ENCODE measurements at places on chromosomes 5 and 9.

GRCh38 chr5:88826646-88827585 is 56.1 kb downstream of the MEF2C start:
- no peak for DNase-seq

GRCh38 chr9:16446636-16447035 is 423.8 kb downstream of the BNC2 start:
- no peak for DNase-seq

DNA sequence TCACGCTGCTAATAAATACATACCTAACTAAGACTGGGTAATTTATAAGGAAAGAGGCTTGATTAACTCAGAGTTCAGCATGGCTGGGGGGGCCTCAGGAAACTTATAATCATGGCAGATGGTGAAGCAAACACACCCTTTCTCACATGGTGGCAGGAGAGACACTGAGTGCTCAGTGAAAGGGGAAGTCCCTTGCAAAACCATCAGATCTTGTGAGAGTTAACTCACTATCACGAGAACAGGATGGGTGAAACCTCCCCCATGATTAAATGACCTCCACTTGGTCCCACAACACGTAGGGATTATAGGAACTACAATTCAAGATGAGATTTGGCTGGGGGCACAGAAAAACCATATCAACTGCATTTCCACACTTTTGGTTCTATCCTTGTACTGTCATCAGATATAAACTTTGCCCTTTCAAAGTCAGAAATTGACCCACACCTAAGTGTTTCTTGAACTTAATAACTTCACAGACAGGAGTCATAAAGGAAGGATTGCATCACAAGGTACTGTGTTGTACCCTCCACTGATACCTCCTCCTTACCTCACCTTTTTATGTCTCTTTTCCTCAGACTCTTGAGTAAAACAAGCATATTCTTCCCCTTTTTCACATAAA is 319.1 kb upstream of the PIK3R1 start:
- DNase-seq, result no peak

- DNase-seq, result no peak
Observed at GRCh38 chr5:34827588-34828506, 11.1 kb upstream of the TTC23L start.

GRCh38 chr5:160480652-160481051 is 59.0 kb downstream of the PTTG1 start:
- no peak for DNase-seq

DNA sequence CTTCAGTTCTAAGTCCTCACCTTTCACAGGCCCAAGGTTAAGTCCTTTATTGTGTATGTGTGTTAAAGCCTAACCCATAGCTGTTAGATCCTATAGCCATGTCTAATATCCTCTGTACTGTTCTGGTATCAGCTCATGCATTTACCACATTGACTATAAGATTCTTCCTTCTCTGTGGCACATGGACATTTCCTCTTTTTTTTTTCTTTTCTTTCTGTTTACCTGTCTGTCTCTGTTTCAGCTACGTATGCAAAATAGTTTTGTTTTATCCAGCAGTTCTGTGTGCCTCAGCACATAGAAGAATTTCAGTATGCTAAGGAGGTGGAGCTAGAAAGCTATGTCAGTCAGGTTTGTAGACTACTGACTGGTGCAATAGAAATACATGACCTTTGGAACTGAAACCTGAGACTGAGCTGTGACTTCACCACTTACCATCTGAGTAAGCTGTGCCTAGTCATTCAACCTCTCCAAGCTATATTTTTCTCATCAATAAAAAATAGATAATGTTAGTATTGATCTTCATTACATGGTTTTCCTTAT is 155.6 kb upstream of the VLDLR start:
- no peak for DNase-seq

- DNase-seq, result no peak
Observed at GRCh38 chr5:110414360-110414759, 312.1 kb downstream of the TMEM232 start.

DNA sequence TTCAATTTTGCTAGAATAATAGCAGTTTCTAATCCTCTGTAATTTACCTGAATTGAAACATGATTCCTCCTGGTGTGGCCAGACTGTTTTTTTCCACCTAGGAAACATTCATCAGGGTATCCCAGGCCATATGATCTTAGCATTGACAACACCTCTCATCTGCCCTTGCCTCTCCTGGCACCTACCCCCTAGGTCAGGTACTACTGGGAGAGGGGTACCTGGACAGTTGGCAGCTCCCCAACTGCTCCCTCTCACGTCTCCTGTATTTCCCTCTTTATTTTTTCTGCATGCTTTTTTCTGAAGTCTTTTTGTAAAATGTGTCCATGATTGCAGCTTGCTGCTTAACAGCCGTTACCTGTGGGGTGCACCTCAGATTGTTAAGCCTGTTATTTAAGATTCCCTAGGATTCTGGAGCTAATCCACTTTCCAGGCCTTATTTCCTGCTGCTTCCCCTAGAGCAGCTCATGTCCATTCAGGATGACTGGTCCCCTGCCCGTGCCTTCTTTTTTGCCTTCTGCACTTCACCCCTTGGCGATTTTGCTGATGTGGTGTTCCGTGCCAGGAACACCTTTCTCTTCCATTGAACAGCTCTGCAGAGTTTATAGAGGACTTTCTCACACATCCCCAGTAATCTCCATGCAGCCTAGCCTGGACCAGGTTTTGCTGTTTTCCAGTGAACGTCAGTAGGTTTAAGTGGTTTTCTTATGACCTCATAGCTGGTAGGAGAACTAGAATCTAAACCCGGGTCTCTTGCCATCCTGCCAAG is 33.6 kb downstream of the SNX30 start:
- peak; percentile 66 for DNase-seq

DNA sequence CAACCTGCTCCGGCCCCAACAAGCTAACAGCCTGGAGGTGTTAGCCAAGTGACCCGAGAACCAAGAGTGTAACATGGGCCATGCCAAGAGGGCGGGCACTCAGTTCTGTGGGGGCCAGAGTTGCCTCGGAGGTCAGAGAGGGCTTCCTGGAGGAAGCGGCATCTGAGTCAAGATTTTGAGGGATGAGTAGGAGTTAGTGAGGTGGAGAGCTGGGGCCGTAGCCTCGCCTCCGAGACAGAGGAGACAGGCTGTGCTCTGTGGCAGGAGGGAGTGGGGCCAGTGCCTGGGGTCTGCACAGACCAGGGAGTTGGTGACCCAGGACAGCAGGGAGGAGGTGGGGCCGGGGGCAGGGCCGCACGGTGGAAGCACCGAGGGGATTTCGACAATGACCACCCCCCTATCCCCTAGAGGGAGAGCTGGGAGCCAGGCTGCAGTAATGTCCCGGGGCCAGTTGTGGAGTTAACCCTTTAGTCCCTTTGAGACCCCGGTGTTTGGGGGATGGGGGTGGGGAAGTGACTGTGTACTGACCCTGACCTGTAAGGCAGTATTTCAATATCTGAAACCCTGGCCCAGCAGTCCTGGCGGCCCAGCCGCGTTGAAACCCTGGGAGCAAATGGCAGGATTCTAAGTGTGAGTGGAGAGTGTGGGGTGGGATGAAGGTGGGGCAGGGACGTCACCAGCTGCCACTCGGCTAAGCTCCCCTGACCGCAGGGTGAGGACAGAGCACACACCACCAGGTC is 148.7 kb upstream of the COL5A1 start:
- DNase-seq, result no peak

- no peak for DNase-seq
Observed at GRCh38 chr5:110838961-110839360, 100.2 kb downstream of the SLC25A46 start.

DNA sequence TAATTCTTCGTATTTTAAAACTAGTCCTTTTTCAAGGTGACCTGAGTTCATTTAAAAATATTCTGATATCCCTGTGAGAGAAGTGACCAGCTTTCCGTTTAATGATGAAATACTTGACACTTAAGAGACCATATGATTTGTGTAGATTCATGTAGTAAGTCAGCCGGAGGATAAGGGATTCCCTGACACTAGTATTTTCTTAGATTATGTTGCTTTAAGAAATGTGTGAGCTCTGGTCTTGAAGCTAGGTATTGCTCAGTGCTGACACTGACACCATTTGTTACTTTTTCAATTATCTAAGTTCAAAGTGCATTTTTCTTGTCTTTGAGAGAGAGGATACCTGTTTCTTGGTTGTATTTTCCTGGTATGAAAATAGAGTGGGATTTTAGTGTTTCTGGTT is 4.2 kb downstream of the NIPBL start:
- DNase-seq, result no peak

DNA sequence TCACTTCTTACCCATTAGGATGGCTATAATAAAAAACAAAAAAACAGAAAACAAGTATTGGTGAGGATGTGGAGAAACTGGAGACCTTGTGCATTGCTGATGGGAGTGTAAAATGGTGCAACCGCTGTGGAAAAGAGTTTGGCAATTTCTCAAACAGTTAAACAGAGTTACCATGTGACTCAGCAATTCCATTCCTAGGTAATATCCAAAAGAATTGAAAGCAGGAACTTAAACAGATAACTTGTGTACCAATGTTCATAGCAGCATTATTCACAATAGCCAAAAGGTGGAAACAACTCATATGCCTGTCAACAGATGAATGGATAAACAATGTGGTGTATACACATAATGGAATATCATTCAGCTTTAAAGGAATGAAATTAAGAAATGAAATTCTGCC is 28.9 kb downstream of the DCP2 start:
- DNase-seq, result no peak

- DNase-seq, result no peak
Observed at GRCh38 chr5:10859393-10860195, 98.6 kb upstream of the DAP start.

- no peak for DNase-seq
Observed at GRCh38 chr9:37919956-37920335, 16.0 kb upstream of the SLC25A51 start.

DNA sequence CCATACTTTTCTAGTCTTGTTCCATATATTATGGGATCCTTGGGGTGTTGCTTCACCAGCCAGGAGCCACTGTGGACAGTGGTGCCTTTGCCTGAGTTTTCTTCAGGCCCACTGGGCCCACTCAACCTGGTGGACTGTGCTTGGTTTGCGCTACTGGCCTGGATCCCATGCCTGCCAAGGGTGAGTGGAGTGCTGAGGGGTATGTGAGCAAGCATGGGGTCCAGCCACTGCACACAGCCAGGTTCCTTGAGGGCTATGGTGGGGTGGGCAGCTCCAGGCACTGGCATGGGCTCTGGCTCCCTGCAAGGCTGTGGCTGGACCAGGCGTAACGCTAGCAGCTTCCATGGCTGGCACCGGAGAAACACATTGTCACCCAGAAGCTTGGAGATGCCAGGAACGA is 13.2 kb upstream of the PRR16 start:
- DNase-seq, result no peak

DNA sequence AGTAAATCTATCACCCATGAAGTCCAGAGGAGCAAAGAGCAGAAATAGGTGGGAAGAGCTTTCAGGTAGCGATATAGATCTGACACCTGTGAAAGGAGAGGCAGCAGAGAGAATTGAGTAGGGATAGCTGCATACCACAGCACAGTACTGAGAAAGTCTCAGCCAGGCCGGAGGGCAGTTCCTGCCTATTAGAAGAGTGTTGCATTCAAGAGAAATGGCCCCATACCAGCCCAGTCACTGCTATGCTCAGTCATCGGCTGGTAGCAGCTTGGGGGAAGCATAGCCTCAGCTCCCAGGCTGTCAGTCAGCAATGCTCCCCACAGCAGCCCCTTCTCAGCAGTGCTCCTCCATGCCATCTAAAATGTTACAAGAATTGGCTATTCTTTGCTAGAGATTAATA is 285.1 kb upstream of the CDH6 start:
- no peak for DNase-seq

DNA sequence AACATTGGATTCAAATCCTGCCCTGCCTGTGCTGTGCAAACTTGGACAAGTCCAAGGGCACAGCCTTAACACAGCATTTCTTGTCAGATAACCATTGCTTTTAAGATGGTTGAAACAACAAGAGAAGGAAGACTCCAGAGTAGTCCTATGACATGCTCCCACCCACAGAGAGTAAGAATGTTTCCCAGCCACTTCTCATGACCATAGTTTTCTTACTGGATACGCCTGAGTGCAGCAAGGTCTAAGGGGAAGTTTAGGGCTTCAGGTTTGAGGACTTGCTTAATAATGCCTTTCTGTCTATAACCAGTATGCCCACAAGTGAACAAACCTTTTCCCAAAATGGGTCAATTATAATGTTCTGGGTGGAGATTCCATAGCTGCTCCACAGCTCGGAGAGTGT is 126.4 kb downstream of the SLF1 start:
- DNase-seq, result no peak

DNA sequence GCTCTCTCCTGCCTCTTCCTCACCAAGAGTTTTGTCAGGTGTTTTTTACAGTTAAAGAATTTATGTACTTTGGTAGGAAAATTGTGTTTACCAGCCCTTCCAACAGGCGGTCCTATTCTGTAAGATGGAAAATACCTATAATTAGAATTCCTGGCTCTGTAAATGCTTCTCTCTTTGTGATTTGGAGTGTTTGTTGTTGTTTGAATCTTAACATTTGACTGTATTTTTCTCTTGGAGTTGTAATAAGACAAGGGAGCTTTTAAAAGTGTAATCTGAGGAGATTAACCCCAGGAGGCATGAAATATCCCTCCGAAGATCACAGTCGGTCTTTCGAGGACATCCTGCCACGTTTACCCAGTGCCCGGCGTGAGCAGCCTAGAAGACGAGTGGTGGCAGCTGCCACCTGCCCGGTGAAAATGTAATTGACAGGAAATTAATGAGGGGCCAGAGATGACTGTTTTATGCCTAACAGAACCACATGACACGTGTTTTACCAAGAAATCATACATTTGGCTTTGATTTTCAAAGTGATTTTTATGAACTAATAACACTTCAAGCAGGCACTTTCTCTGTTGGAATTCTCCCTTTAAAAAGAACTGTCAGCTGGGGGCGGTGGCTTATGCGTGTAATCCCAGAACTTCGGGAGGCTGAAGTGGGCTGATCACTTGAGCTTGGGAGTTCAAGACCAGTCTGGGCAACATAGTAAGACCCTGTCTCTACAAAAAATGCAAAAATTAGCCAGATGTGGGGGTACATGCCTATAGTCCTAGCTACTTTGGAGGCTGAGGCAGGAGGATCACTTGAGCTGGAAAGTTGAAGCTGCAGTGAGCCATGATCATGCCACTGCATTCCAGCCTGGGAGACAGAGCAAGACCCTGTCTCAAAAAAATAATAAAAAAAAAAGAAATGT is 20.0 kb downstream of the ANKRD33B start:
- peak; percentile 52 for DNase-seq

GRCh38 chr9:6049798-6050197 is 34.4 kb upstream of the RANBP6 start:
- no peak for DNase-seq

DNA sequence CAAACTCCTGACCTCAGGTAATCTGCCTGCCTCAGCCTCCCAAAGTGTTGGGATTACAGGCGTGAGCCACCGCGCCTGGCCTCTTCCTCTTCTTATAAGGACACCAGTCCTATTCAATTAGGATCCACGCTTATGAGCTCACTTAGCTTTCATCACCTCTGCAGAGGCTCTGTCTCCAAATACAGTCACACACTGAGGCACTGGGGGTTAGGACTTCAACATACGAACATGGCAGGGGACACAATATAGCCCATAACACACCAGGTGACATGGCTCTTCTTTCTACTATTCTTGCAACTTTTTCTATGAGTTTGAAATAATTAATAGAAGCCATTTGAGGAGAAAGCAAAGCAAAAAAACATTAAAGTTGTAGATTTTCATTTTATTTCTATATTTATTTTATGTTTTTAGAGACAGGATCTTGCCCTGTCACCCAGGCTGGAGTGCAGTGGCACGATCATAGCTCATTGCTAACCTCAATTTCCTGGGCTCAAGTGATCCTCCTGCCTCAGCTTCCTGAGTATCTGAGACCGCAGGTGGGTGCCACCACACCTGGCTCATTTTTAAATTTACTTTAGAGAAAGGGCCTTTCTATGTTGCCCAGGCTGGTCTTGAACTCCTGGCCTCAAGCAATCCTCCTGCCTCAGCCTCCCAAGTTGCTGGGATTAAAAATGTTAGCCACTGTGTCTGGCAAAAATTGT is 6.0 kb upstream of the PRRT1B start:
- no peak for DNase-seq
